T follicular helper cell (primary cell): ENCODE measurements at places on chromosomes 6 and 20.

DNA sequence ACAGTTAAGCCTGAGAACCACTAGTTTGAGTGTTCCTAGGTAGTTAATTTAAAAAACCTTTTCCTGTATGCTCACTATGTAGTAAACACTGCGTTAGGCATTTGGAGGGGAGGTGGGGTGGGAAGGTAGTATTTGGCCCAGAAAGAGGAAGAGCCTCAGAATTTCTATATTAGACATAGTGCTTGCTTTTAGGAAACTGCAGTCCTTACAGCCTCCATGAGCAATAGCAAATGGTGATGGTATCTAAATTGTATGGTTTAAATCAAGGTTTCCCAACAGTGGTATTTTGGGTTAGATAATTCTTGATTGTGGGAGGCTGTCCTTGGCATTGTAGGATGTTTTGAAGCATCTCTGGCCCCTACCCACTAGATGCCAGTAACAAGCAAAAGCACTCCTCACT is 61.5 kb upstream of the RIPOR2 start:
- DNase-seq, result no peak

- no peak for DNase-seq
Measured at GRCh38 chr6:2877960-2878359, 25.1 kb downstream of the SERPINB9 start.

DNA sequence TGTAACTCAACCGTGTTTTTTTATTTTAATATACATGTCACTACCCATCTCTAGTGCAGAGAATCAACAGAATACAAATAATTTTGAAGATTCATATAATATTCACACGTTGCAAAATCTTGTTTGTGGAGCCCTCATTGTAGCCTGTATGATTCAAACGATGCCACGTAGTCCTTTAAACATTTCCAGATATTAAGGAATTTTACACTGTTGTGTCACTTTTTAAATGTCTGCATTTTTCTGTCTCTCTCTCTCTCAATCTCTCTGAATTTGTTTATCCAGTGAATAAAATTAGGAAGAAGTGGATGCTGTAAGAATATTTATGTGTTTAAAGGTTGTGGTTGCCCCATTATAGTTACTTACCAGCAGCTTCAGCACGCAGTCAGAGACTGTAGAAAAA is 262.0 kb downstream of the PAX1 start:
- no peak for DNase-seq

GRCh38 chr6:29519291-29520010 is 31.7 kb upstream of the MAS1L start:
- no peak for DNase-seq

GRCh38 chr20:19774135-19774933 is 16.3 kb downstream of the RIN2 start:
- DNase-seq, result no peak

DNA sequence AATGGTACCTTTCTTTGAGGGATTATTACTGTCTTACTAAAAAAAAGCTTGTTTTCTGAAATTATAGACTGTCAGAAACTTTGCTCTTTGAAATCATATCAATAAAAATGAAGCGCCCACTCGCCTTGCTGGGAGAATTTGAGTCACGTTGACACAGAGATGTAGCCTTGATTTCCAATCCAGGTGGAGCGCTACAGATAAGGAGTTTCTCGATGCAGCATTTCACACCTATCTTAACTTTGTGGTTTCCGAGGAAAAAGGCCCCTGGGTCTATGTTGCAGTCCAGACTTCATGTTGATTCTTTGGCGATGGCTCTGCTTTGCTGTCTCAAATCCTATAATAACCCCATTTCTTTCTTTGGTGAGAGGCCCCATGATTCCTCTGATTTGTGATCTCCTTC is 158.1 kb upstream of the ARG1 start:
- DNase-seq, result no peak

DNA sequence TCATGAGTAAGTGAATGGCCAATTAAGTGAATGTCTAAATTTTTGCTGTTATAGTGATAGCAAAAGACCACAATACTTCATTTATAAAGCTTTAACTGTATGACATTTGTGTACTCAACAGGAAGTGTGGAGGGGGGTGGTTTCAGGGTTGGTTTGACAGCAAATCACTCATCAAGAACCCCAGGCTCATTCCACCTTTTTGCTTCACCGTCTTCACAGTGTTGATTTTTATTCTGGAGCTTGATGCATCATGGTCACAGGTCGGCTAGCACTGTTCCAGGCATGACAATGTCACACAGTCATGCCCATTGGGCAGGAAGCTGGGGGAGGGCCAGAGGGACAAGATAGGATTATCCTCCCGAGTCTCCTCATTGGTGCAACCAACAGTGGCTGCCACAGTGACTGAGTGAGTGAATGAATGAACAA is 75.0 kb downstream of the MDGA1 start:
- DNase-seq, result no peak

DNA sequence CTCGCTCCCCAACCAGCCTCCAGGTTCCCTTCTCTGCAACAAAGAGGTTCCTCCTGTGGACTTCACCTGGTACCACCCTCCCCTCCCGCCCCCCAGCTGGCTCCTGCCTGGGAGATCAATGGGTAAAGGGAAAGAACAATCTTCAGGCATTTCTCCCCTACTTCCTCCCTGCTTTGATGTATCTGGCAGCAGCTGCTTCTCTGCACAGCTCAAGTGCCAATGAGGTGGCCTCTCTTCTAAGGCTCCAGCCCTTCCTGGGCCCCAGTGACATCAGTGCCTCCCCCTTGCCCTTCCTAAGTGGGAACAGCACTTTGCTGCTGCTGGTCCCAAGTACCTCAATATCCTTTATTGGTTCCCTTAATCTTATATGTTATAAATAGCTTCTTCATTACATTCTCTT is 23.5 kb downstream of the MOCS1 start:
- no peak for DNase-seq

- no peak for DNase-seq
Measured at GRCh38 chr6:88008411-88008810, 39.2 kb upstream of the SPACA1 start.

DNA sequence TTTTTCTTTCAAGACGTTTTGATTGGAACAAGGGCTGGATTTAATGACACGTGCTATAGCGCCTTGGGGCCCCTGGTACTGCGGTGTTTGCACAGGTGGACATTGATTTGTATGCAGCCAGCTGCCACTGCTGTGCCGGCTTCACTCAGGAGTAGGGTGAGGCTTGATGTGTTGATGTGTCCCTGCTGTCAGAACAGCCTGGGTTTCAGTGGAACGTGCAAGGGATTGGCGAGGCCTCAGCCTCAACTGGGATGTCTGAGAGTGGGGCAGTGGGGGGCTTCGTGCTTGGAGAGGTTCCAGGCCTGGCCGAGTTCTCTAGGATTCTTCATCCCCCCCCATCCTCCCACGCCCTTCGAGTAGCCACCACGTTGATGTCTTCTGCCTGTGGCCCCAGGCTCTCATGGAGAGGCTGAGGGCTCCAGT is 23.0 kb downstream of the PYGB start:
- no peak for DNase-seq

GRCh38 chr20:61668065-61668650 is 397.5 kb downstream of the TAF4 start:
- DNase-seq, result no peak

DNA sequence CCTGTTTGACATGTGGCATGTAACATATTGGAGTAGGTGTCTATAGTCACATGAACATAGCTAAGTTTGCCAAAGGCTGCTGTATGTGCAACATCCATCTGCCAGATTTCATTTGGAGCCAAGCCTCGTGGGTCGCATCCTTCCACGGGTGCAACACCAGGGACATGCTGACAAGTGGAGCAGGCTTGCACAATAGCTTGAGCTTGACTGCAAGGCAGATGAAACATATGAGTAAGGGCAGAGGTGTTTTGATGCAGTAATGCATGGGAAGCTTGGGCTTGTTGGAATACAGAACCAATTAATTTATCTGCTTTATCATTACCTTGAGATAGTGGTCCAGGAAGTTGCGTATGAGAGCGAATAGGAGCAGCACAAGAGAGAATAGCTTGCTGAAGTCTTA is 74.1 kb upstream of the BTN3A2 start:
- DNase-seq, result no peak

DNA sequence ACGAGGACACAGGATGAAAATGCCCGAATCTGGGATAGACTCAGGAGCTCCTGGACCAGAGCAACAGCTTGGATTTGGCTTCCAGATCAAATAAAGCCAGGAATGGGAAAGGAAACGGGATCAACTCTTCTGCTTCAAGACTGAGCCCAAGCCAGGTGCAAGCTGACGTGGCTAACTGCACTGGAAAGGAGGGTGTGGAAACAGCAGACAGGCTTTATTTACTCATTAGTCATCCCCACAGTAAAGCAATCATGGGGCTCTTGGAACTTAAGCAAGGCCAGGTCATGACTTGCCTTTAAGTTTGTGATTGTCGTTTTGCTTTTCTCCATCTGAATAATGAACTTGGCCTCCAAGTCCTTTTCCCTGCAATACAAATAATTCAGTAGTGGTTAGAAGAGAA is 45.2 kb downstream of the KIF16B start:
- DNase-seq, result no peak

- DNase-seq, result no peak
Measured at GRCh38 chr20:59055302-59055701, 12.7 kb upstream of the PRELID3B start.

DNA sequence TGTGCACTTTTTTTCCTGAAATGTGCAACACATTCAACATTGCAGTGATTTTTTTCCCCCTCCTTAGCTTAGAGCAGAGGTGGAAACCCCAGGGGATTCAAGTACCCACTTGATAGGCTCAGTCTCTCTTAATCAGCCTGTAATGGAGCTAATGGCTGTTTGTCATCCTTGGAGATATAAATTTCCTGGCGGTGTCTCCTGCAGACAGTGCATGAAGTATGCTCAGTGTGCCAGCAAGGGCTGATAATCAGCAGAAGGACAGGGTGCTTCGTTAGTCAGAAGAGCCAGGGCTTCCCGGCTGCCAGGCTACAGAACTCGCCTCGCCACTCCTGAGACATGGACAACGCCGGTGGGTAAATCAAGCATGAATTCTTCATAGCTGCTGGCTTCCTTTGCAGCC is 69.8 kb upstream of the PHACTR2 start:
- DNase-seq, result no peak

DNA sequence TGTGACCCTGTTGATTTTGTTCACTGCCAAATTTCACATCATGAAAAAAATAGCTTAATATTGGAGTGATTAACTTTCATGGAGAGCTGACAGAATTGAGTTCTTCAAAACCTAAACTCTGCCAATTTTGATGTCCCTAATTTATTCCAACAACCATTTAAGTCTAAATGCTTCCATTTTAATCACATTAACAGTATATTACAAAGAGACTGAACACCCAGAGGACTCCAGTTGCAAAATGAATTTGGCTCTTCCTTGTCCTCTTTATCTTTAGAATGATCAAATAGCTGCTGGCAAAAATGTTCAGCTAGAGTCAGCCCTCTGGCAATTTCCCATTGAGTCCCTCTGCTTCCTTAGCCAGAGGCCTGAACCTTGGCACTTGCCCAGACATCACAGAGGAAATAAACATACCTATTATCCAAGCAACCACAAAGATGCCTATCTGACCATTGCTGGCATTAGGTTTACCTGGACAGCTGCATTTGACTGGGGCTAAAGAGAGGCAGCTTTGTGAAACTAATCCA is 299.0 kb upstream of the STXBP5 start:
- DNase-seq, result no peak

DNA sequence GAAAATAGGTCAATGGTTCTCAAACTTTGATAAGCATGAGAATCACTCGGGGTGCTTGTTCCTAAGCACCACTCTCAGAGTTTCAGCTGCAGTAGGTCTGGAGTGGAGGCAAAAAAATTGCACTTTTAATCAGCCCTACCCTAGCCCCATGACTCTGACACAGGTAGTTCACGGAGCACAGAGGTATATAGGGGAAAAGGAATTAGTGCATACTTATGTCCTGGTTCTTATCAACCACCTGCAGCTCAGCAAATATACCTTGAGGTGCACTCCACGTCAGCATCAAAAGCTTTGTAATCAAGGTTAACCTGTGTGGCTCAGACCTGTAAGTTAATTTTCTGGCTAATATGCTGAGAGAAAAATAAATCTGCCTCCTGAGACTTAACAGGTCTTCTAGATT is 138.8 kb upstream of the HMGN3 start:
- DNase-seq, result no peak

DNA sequence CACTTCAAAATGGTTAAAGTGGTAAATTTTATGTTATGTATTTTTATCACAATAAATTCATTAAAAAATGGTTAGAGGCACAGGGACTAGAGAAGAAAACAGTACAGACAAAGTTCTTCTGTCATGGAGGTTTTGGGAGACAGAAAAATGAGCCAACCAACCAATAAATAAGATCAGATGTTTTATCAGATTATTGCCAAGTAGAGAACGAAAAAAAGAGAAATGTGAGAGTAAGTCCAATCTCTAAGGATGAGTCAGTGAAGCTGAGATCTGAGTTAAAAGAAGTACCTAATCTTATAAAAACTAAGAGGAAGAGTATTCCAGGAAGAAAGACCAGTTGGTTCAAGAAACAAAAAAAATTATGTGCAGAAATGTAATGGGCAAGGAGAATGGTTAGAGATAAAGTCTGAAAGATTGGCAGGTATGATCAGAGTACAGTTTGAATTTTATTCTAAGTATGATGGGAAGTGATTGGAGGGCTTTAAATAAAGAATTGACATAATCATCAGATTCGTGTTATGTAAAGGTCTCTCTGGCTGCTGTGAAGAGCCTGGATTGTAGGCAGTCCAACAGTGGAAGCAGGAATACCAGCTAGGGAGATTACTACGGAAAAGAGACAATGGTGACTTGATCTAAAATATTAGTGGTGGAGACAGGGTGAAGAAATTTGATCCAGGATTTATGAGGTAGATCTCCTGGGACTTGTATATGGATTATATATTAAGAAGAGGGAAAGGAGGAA is 79.6 kb downstream of the RCAN2 start:
- DNase-seq, result no peak
